Psoas muscle (tissue), 8 donors: ENCODE measurements at places on chromosomes 6 and 20. TPM values are rescaled to one million over a fixed set of nuclear protein-coding genes. Genes with fewer than 3 reads are reported as not detected.

- no peak for DNase-seq
Observed at GRCh38 chr6:150924808-150925589, 59.5 kb downstream of the MTHFD1L start.

DNA sequence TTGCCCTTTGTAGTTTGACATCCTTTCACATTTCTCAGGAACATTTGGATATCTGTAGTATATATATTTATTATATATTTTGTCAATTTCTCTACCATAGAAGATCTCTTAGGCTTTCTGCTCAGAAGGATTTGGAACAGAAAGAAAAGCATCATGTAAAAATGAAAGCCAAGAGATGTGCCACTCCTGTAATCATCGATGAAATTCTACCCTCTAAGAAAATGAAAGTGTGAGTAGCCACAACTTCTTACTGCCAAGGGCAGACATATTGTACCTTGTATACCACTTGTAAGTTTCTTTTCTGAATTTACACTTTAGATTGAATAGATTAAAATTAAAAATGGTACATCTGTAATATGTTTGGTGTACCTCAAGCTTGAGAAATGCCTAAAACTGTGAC lies 31.2 kb downstream of the TPX2 start:
- DNase-seq, result no peak

GRCh38 chr20:37137547-37137946 lies 41.6 kb upstream of the RPN2 start:
- DNase-seq, result no peak

- DNase-seq, result no peak
Observed at GRCh38 chr6:109050012-109050411, 44.6 kb downstream of the SESN1 start.

DNA sequence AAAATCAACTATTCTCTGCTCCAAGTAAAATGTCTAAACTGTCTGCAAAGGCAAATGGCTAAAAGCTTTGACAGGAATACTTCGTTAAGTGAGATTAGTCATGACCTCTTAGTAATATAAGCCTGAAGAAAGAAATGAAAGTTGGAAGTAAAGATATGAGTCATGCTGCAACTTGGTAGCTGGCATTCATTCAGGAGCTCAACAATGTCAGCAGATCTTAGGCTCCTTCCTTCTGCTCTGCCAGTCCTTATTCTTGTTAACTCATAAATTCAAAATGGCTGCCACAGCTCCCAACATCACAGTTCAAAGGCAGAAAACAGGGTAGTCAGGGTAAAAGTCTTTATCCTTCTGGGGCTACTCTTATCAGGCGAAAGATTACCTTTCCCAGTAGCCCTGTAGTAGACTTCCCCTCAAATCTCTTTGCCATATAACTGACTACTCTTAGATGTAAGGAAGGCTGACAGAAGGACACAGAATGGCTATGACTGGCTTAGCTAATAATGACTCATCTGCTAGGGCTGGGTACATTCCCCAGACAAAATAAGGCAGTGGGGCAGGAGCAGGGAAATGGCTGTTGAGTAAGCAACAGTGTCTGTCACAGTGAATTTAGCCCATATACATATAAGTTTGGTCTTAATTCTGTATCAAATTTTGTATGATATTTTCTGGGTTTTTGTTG lies 24.4 kb upstream of the C6orf62 start:
- DNase-seq, result no peak

Gene DNAH8
- not detected for polyA plus RNA-seq

GRCh38 chr6:105492706-105493673 lies 90.1 kb upstream of the PREP start:
- no peak for DNase-seq

- DNase-seq, result no peak
Observed at GRCh38 chr6:156773935-156774852, 3.0 kb upstream of the ARID1B start.

Gene LHFPL5
- polyA plus RNA-seq, result not detected

DNA sequence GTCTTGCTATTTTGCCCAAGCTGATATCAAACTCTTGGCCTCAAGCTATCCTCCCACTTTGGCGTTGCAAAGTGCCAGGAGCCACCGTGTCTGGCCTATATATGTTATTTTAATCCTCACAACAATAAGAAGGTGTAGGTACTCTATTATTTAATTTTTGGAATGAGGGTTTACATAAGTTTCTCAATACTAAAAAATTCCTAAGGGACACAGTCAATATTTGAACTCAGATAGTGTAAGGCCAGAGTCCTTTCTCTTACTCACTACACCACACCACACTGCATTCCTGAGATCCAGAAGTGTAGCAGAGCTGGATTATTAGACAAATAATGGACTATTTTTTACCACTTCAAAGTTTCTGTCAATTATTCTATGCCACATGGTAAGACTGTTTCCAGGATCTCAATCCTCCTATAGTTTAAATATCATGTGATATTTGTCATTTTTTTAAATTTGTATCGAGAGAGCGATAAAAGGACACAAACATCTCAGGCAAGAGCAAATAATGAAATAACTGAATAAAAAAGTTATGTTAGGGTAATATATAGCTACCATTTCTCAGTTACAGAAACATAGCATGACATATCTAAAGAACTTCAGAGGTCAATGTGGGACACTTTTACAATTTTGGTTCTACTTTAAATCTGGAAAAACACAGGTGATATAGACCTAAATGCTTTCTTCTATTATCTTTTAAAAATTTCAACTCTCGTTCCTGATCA lies 162.2 kb upstream of the THEMIS start:
- DNase-seq, result no peak

Gene FERMT1
- 0.03 TPM for polyA plus RNA-seq

Gene TCF19
- polyA plus RNA-seq, result 4.8 TPM

DNA sequence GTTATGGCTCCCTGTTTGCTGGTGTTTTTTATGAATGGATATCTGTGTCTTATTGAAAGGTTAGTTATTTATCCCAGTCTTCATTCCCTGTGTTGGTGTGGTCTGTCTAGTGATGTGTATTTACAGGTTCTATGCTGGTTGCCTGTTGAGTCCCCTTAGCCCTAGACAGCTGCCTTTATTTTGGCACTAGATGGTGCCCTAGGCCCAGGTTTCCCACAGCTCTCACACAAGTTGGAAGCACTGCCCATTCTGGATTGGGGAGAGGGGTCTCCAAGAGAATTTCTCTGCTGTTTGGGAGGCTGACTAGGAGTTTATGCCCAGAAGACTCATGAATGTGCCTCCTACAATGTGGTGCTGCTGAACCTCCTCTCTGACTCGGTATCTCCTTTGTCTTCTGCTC lies 12.4 kb downstream of the GRM1 start:
- no peak for DNase-seq

Gene LY6G6F
- polyA plus RNA-seq, result 0.05 TPM

Gene HLA-A
- polyA plus RNA-seq, result 125 TPM

- DNase-seq, result peak; percentile 66
Observed at GRCh38 chr20:35718972-35719635, 19.9 kb downstream of the ROMO1 start.

Gene CDSN
- polyA plus RNA-seq, result not detected

DNA sequence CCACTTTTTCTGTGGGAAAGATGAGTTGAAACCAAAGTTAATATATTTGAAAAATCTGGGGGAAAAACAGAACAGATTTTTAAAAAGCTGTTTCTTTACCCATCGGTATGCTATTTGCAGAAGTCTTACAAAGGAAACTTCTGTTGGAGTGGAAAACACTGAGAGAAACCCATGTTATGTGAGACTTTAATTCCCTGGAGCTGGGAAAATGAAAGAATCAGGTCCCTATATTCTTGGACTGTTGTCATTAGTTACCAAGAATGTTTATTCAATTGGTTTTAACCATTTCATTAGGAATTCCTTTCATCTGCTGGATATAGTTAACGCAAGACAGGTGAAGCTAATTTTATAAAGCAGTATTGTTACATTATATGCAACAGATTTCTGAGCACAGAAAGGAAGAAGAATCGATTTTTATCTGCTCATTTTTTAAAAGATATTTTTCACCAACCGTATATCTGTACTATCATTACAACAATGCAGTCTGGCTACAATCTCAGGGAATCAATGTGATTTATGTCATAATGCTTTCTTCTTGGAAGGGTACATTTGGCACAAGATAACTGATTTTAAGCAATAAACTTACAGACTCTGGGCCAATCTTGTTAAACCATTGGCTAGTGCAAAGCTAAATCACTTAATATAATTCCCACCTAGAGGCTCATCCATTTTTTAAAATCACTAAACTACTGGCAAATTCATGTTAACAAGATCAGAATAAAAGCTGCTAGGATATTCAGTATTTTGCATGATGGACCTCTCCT lies 170.0 kb downstream of the MOXD1 start:
- DNase-seq, result no peak

- no peak for DNase-seq
Observed at GRCh38 chr6:134172020-134172705, 119.7 kb upstream of the SLC2A12 start.

DNA sequence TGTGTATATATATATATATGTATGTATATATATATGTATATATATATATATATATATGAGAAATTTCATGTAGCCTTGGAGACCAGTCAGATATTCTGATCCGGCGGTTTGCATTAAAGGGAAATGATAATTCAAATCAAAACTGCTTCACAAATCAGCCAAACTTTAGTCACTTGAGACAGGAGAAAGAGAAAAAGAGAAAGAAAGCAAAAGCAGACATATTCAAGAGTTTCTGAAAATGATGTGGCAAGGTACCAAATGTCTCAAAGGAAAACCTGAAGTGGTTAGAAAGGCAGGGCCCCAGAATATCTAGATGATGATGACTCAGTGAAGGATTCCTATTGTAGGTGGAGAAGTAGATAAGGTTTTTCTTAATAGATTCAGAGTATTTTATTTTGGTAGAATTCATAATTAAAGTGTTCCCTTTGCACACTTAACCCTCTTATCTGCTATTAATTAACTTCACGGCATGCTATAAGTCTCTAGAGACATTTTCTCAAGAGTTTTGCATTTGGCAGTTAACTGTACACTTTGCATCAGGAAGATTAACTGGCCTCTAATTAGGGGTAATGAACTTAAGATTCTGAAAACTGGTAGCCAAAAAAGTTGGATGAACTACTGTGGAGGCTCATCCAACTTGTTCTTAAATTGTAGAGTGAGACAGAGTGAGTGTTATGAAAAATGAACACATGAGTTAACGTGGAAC lies 50.1 kb upstream of the ASF1A start:
- no peak for DNase-seq

GRCh38 chr20:31943052-31943471 lies 8.8 kb downstream of the PDRG1 start:
- peak; percentile 67 for DNase-seq

Gene ENPP4
- 8.1 TPM for polyA plus RNA-seq

Gene COX7A2
- 372 TPM for polyA plus RNA-seq

- no peak for DNase-seq
Observed at GRCh38 chr6:42088101-42088591, 37.8 kb downstream of the TAF8 start.

DNA sequence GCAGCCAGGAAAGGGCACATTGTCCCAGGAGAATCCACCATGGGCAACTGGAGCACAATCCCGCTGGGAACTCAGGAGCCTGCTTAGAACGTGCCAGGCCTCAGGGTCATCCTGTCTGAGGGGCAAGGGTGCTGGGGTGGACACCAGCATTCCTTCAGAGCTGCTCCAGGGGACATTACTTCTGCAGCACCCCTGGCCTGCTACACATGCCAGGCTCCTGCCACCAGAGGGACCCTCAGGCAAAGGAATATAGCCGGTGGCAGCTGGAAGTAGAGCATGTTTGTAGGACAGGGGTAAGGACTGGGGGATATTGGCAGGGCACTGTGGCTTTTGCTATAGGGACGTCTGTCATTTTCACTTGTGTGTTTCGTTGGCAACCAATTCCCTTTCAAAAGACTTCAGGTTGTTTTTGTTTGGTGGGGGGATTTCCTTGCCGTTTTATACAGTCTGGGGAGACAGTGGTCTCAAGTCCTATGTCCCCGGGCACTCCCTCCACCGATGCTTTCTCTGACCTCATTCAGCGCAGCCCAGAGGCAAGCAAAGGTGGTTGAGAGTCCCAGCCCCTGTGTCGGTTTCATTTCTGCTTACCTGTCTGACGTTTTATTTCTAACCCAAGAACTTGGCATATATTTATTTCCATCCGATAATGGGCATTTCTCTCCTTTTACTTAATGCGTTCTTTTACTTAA lies 130.8 kb downstream of the JPH2 start:
- DNase-seq, result no peak
